ENCODE measurements at places on chromosomes 3 and 15.

DNA sequence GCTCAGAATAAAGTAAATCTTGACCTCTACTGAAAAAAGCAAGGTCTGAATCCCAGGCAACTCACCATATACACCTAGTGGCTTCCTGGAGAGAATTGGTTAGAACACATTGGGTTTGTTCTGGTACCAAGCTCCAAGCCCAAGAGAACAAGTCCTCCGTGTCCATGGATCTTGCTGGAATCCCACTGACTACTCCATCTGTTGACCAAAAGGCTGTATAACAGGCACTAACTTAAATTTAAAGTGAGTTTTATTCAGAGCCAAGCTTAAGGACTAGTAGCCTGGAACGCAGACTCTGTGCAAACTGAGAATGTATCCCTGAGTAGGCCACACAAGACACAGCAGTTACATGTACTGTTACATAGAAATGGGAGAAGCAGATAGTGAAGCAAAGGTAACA is 342.1 kb upstream of the LRRC3B start:
- DNase-seq = no peak

DNA sequence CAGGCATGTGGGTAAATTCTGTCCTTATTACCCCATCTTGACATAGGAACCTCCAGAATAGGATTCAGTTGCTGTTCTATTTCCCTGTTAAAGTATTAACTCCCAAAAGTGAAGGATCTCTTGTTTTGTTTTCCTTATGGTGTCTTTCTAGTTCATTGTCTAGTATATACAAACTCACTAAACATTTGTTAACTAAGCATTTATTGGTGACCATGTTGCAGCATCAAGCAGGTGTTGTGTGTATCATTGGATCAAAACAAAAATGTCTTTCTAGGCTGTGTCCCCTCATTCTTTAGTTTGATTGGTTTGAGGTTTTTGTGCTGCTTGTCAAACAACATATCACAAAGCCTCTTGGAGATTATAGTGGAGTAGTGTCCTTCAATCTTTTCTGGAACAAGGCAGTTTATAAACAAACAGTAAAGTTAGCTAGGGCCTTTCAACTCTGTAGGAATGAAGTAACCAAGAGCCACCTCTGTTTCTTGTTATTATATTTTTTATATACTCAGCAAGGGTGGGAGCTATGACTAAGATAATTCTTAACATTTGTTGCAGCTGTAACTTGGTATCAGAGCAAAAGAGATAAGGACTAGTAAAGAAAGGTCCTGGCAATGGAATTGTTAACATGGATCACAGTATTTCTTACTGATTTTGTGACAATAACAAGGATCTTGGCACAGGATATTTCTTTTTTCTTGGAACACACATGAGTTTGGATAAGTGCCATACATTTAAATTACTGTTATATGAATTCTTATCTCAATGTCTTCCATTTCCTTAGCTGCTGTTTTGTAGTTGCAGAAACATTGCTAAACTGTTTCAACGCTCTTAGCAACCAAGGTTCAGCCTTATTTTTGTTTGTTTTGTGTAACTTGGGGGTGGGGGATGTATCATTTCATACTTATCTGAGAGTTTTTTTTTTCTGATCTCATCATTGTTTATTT is 49.3 kb downstream of the TMOD3 start:
- peak; percentile 31 for DNase-seq

DNA sequence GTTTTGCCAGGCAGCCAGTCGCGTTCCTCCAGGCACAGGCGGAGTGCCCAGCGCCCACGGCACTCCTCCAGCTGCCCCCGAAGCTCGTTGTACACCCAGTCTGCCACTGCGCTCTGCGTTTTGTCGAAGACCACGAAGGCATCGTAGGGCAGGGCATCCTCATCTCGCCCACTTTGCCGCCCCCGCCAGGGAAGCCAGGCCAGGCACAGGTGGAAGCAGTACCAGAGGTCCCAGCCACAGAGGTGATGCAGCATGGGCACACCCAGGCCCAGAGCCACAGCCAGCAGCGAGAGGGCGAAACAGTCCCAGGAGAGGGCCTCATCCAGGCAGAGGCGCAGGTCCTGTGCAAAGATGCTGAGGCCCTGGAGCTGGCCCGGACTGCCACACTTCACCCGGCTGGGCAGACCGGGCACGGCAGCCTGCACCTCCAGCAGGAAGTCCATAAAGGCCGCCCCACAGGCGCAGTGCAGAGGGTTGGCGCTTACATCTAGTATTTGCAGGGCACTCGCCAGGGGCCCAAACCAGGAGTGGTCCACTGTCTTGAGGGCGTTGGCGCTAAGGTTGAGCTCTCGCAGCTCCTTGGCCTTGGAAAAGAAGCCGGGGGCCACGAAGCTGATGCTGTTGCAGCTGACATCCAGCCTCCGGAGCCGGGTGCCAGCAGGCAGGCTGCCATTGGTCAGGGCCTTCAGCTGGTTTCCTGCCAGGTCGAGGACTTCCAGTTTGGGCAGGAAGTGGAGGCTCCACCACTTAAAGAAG is 3.7 kb downstream of the TLR9 start:
- DNase-seq = peak; percentile 79

DNA sequence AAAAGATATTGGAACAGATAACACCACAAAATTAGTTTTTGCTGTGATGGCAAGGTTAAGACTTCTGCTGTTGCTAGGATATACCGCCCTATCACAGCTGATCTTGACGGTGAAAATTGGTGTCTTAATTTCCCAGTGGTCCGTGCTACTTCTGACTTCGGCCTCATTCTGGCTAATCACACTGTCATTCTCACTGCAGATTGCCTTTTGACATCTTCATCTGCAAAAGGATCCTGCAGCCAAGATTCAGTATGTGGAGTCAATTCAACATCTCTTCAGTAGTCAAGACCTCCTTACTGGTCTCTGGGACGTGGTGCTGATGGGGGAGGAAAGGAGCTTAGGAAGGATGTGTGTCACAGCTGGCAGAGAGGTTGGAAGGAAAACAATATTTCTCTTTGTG is 438.6 kb downstream of the WDR72 start:
- DNase-seq = no peak

DNA sequence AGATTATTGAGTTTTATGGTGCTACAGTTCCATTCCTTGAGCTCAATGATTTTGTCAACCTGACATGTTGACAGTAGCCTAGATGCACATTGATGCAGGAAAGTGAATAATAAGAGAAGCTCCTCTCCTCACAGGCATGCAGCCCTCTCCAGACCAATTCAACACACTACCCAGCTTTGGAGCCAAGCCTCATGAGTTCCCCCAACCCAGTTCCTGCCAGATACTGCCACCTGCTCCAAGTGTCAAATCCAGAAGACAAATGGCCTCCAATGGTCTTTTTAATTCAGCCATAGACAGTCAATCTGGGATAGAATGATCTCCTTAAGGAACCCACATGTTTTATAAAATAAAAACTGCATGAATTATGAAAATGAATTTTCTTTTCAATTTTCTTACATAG is 83.7 kb upstream of the ARHGEF3 start:
- no peak for DNase-seq

GRCh38 chr3:115108614-115109013 is 38.5 kb downstream of the ZBTB20 start:
- DNase-seq = no peak

DNA sequence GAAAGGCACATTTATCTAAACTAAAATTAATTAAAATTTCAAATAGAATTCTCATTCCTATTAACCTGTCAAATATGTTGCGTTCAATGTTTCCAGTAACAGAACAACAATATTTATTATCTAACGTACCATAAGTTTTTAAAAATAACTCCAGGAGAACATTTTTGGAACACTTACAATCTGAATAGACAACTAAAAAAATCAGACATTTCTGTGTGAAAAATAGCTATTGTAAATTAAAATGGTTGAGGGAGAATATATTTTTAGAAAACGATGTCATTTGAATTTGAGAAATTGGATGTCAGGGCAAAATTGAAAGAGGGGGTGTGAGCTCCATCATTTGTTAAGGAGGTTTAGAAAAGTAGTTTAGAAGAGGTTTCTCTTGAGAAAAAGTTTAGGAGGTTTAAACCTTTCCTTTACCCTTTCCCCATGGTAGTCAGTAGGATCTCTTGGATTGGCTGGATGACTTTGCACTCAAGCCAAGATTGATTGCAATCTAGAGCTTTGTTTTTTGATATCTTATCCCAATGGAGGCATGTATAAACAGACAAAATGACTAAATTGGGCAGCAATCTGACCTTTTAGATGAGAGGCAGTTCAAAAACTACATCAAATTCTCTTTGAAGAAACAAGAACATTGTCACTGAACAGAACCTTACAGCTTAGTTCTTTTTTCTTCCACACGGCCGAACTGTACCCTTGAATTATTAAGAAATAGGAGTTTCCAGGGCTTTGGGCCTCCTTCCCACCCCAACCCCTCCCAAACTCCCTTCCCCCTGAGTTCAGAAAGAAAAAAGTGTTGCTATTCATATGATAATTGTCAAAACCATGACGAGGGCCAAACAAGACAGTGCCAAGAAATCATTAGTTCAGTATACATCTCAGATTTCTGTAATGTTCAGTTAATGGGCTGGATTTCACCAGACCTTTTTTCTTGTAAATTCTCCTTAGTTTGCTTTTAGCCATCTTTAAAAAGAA is 79.7 kb upstream of the CDIN1 start:
- DNase-seq = no peak

Data from CD4-positive, alpha-beta T cell treated with Interferon alpha-2 for 1 hour (primary cell).